ENCODE measurements at places on chromosomes 5 and 9. TPM values are rescaled to one million over a fixed set of nuclear protein-coding genes. Genes with fewer than 3 reads are reported as not detected.
A peak's percentile ranks its signal among the peaks of the same experiment; 100 is the strongest.

- DNase-seq, result no peak
Observed at GRCh38 chr5:178323961-178324360, 91.4 kb upstream of the PHYKPL start.

The BAAT gene
- total RNA-seq, result not detected

DNA sequence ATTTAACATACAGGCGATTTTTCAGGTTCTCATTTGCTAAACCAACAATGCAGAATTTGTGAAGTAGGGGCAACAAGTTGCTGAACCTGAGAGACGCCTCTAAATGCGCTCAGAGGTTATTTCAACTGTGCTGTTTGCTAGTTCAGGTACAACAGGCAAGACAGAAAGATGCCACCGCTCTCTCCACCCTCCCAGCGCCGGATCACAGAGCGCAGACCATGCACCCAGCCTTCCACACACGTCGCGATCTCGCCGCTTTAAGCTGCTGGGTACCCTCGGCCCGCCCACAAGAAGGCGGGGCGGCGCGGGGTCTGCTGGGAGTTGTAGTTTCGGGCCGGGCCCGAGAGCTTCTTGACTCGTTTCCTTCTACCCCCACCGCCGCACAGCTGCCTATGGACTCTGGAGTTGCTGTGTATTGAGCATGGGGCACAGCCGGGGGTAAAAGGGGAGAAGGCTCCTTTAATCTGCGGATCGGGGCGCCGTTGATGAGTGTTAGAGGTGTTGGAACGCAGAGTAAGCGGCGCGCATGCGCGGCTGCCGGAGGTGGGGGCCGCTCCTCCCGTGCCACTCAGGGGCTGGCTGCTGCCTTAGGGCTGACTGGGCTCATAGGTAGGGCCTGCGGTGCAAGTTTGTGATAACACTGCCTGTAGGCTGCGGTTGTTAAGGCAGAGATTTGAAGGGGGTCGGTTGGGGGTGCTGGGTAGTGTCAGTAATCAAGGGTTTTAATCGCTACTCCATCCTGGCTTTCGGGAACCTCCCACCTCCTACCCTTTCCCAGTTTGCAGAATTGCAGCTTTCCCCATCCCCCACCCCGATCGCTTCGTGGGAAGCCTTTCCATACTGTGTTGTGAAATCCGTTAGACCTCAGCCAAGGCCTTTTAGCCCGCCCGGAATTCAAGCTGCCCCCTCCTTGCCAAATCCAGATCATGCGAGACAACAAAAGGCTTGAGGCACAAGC, 40.3 kb upstream of the ABCA1 start:
- peak; percentile 56 for DNase-seq

DNA sequence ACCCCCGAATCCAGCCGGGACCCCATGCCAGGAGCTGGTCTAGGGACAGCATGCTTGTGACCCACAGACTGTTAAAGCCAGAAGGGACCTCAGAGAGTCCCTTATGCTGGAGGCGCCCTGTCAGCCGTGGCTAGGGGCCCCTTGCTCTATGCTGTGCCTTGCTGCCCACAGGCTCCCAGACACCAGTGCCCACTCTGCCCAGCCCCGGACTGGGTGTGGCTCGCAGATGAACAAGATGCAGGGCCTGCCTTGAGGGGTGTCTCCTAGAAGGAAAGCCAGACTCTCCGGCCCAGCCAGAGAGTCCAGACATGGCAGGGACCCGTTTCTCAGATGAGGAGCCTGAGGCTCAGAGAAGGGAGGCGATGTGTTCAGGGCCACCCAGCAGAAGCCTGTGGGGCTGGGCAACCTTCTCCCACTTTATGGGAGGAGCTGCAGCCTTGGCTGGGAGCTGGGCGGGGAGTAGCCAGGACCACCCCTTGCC, 85.7 kb downstream of the LMX1B start:
- no peak for DNase-seq

DNA sequence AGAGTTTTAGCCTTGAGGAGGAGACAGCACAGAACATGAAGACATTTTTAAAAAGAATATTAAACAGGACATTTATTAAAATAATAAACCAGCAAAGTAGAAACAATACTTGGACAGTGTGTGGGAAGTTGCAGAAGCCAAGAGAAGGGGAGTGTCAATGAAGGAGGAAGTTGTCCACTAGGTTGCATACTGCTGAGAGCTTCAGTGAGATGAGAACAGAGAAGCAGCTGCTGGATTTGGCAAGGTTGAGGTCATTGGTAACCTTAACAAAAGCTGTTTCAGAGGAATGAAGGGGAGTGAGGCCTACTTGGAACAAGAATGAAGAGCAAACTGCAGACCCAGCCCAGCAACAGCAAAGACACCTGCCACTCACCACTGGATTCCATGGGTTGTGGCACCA, 11.4 kb downstream of the BHMT start:
- no peak for DNase-seq

The MEF2C gene
- 6.3 TPM for total RNA-seq

- DNase-seq, result no peak
Observed at GRCh38 chr5:14908172-14908571, 36.6 kb upstream of the ANKH start.

- no peak for DNase-seq
Observed at GRCh38 chr9:36284226-36284625, 26.0 kb upstream of the GNE start.

GRCh38 chr9:86075132-86076109, 23.9 kb downstream of the GOLM1 start:
- no peak for DNase-seq

- no peak for DNase-seq
Observed at GRCh38 chr9:6229619-6230018, 14.0 kb downstream of the IL33 start.
